ENCODE measurements at places on chromosomes 5 and 9.
A peak's percentile ranks its signal among the peaks of the same experiment; 100 is the strongest.

- DNase-seq, result no peak
Measured at GRCh38 chr9:100014846-100015245, 84.0 kb downstream of the ERP44 start.

DNA sequence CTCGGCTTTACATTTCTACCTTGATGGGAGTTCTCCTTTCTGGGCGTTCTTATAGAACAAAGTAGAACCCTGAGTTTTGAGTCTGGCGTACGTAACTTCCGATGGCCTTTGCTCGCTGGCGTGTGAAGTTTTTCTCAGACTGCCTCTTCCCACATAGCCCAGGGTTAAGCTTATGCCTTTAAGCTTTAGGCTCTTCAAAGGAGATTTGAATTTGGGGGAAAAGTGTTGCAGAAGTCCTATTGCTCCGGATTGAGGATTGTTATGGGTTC, 13.7 kb upstream of the FBP2 start:
- no peak for DNase-seq

- DNase-seq, result no peak
Measured at GRCh38 chr9:129052592-129052991, 16.2 kb downstream of the MIGA2 start.

- DNase-seq, result no peak
Measured at GRCh38 chr5:61307611-61308010, 24.4 kb upstream of the ZSWIM6 start.

DNA sequence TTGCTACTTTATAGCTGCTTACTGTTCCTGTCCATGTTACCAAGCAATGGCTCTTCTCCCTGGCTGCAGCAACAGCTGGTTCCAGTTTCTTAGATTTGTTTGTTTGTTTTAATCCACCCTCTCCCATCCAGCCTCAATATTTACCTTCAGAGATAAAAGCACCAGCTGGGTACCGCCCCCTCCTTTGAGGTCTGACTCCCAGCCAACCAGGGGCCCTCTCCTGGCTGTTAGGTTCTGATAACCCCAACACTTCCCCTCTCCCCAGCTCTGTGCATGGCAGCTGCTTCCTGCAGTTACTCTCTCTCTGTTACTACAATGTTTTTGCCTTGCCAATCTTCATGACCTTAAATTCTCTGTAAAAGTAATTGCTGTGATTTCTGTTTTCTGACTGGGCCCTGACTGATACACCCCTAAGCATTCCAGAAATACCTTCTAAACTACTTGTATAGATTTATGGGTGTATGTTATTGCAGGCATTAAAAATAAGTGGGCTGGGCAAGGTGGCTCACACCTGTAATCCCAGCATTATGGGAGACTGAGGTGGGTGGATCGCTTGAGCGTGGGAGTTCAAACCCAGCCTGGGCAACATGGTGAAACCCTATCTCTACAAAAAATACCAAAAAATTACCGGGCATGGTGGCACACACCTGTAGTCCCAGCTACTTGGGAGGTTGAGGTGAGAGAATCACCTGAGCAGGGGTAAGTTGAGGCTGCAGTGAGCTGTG, 2.6 kb upstream of the GCNT1 start:
- no peak for DNase-seq

- DNase-seq, result no peak
Measured at GRCh38 chr5:147530530-147531389, 20.9 kb upstream of the DPYSL3 start.

GRCh38 chr9:134698587-134699342, 57.2 kb downstream of the COL5A1 start:
- peak; percentile 7 for DNase-seq

DNA sequence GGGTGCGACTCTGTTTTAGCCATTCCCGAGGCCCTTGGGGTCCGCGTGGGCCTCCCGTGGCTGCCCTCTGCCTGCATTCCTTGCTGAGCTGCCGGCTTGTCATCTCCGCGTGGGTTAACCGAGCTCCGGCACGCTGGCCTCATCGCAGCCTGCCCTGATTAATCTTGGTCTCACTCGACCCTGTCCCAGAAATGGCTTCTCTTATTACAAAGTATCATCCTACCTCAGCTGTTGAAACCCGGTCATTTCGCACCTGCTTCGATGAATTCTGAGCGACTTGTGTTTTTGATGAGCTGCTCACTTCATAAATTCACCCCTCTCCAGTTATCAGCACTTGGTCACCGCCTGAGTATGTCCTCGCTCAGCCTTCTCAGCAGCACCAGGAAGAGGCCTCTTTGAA, 123.5 kb upstream of the EGFLAM start:
- no peak for DNase-seq

GRCh38 chr5:11642438-11642837, 261.8 kb downstream of the CTNND2 start:
- no peak for DNase-seq

- DNase-seq, result no peak
Measured at GRCh38 chr5:42302186-42302585, 121.1 kb upstream of the GHR start.

GRCh38 chr5:20335978-20336377, 348.0 kb upstream of the CDH18 start:
- DNase-seq, result no peak

- DNase-seq, result no peak
Measured at GRCh38 chr5:179273441-179274145, 71.7 kb downstream of the ADAMTS2 start.

GRCh38 chr9:114991861-114992260, 61.5 kb upstream of the TNFSF8 start:
- DNase-seq, result no peak

DNA sequence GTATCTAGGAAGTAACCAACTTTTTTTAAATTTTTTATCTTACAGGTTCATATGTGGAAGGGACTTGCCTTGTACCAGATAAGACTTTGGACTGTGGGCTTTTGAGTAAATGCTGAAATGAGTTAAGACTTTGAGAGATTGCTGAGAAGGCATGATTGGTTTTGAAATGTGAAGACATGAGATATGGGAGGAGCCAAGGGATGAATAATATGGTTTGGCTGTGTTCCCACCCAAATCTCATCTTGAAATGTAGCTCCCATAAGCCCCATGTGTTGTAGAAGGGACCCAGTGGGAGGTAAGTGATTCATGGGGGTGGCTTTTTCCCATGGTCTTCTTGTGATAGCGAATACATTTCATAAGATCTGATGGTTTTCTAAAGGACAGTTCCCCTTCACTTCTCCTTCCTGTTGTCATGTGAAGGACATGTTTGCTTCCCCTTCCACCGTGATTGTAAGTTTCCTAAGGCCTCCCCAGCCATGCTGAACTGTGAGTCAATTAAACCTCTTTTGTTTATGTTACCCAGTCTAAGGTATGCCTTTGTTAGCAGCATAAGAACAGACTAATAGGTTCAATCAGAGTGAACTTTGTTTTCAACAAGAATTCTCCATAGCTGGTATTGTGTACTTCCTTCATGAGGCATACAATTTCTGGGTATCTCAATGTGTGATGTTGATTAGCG, 535.6 kb upstream of the MEF2C start:
- DNase-seq, result no peak

GRCh38 chr5:150461231-150461630, 11.7 kb upstream of the RPS14 start:
- no peak for DNase-seq

DNA sequence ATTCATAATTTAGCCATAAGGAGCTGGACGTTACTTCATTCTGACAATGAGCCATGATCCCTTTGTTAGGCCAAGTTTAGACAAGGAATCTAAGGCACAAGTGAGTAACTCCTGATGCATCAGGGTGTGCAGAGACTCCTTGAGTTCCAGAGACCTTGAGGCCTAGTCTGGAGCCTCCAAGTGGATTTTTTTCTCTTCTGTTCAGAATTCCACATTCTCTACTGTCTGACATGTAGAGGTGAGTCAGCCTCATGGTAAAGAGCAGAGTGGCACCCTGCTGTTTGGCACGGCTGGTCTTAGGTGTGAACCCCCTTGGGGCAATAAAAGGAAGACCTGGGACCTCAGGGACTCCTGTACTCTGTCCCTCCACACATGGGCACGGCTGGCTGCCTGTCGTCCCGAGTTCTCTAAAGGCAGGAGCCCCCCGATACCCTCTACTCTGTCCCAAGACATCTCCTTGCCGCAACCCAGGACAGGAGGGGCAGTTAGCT, 22.0 kb upstream of the TGFBI start:
- DNase-seq, result no peak

DNA sequence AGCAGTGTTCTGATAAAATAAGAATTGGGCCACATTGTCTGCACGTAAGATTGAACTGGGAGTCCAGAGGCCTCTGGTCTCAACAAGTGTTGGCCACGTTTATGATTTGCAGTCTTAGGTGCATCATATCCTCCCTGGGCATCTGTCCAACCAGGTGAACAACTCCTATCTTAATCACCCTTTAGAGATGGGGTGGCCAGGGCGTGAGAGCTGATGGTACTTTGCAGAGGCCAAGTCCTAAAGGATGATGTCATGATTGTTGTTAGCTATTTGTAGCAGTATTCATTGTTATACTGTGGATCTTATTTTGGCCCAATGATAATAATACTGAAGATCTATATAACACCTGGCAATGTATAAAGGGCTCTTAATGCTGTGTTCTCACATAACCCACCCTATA, 73.2 kb upstream of the RARS1 start:
- no peak for DNase-seq
